SK-N-MC (cell line): ENCODE measurements at places on chromosomes 5 and 9.

GRCh38 chr5:151023651-151024050 lies 3.3 kb downstream of the GPX3 start:
- no peak for DNase-seq

- no peak for DNase-seq
Observed at GRCh38 chr9:95147452-95148207, 169.9 kb downstream of the FANCC start.

DNA sequence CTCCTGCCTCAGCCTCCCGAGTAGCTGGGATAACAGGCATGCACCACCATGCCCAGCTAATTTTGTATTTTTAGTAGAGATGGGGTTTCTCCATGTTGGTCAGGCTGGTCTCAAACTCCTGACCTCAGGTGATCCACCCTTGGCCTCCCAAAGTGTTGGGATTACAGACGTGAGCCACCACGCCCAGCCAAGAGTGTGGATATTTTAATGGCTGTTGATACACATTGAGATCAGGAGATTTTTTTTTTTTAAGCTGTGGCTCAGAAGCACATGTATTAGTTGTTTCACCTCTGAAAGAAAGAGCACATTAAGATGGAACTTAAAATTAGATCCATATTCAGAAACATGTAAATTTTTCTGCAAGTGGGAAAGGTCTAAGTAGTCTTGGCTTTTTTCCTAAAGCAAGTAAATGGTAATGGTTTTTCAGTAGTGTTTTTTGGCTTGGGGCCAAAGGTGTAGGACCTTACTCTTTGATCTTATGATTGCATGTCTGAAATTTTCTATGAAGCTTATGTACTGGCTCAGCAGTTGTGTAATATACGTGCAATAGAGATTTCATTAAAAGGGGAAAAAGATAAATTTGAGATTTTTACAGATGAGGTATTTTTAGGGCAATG lies 9.9 kb downstream of the RBM27 start:
- peak; percentile 60 for DNase-seq

DNA sequence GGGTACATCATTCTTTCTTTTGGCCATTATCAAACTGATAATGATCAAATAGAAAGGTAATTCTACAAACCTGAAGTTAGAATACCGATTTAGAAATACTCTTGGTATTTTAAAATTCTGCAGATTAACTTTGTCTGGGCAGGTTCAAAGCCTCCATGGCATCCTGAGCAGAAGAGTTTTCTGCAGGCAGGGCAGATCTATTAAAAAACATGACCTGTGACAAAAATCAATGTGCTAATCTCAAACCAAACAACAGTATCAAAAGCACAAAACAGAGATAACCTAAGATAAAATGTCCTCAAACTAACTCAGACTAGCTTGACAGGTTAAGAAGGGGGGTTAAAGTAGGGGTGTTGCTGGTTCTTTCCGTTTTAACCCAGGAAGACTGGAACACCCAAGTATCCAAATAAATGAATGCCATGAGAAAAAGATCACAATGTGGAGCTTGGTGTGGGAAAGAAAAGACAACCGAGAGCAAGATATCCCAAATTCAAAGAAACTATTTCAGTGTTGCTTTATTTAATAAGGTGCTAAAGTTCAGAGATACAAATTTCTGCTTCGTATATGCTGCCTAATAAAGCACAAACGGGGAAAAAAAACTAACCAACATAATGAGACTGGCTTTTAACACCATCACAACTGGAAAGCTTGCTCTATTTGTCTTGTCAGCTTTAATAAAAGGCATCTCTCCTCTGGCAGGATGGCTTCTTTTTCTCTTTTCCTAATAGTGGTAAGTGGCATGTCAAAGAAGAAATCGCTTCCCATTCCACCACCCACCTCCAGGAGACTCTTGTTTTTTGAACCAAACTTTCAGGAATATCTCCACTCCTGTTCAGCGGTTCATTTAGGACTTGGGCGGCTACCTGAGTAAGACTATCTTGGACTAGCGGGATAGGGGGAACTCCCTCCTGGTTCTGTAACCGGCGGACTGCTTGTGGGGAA lies 2.3 kb downstream of the EFNA5 start:
- DNase-seq, result no peak

GRCh38 chr5:10601246-10602030 lies 37.6 kb downstream of the ANKRD33B start:
- DNase-seq, result peak; percentile 66

GRCh38 chr5:55037046-55037771 lies 13.2 kb downstream of the GZMK start:
- no peak for DNase-seq

- DNase-seq, result no peak
Observed at GRCh38 chr9:101326035-101326434, 58.8 kb downstream of the BAAT start.

DNA sequence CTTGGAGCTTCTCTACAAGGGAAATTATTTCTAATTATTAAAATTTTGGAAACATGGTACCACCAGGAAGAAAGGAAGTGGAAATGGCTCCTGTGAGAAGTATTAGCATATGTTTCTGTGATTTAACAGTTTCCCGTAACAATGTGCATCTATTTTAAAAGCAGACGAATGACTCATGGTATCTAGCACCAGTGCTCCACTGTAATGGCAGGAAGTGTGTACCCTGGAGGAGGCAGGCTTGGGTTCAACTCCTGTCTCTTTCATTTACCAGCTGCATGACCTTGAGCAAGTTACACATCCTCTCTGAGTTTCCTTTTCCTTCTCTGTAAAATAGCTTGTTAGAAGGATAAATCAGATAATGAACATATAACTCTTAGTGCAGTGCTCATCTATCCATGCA lies 41.0 kb upstream of the ANGPTL2 start:
- DNase-seq, result no peak

DNA sequence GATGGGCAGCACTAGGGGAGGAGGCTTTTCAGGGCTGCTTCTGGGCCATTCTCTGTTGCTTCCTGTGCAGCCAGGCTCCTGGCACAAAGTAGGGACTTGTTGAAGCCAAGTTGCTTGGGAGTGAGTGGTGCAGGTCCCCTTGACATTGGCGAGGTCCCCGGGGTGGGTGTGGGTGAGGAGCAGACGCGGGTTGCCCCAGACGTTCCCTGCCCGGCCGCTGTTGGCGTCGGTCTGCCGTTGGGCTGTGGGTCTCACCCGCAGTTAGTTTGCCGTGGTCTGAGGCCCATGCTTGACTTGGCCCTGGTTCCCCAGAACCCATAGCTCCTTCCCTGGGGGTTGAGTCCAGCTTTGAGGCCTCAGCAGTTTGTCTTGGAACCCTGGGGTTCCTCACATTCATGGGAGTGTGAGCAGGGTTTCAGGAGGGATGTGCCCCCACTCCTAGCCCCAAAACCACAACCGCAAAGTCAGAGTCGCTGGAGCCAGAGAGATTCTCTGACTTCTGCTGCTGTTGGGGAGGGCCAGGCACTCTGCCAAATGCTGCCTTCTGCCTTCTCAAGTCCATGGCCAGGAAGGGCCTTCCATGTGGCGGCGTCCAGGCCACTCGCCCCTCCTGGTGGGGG lies 77.5 kb downstream of the RXRA start:
- DNase-seq, result no peak

- no peak for DNase-seq
Observed at GRCh38 chr5:14373685-14374084, 207.9 kb upstream of the OTULINL start.

DNA sequence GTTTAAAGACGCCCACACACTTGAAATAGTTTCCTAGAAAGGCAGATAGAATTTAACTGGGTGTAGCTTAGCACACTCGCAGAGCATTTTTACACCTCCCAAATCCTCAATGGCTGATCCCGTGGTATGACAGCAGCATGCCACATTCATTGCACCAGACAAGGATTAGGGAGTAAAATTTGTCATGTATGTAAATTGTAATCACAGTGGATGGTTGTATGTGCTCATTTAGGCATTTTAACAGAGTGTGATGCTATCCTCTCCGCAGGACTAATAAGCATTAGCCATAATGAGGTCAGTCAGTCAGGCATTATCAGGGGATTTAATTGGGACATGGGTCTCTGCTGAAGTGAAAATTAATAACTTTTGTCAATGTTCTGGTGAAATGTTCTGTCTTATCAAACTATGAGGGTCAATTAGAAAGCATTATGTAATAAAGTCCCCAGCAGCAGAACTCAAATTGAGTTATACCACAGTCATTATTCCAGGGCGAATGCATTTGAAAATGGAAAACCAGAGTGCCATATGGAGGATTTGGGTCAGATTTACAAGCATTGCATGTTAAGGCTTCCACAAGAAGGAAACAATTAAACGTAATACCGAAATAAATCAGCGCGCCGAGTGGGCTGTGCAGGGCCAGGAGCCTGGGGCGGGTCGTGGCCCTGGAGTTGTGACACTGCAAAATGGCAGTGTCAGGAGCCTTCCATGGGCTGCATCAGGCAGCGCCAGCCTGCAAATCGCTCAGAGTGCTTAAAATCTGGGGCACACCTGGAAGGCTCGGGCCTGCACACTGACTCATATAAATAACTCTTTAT lies 602.2 kb downstream of the BNC2 start:
- DNase-seq, result no peak

DNA sequence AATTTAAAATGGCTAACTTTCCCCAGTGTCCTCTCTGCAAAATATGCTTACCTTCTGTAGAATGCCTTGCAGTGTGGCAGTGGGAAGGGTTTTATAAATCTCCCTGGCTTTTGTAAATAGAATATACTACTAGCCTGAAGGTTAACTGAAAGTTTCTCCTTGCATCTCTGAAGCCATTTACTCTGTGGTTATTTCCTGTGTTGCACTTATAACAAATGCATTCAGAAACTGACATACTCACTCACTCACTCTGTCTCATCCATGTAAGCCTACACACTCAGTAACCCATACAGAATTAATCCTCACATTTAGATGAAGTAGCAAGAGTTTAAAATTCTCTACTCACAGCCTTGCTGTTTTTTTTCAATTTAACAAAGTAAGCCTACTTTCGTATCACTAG lies 87.1 kb upstream of the SH3GL2 start:
- peak; percentile 22 for DNase-seq
